ENCODE measurements at places on chromosomes 11 and 22.

- H3K36me3 ChIP-seq = no peaks in the 10 kb centered on the region
- no peak overlapping the region for H3K27ac ChIP-seq
- DNase-seq = no peak
- peaks cover 49% of the 10 kb centered on the region for H3K27me3 ChIP-seq
- H3K4me3 ChIP-seq = no peak overlapping the region
- no peaks in the 10 kb centered on the region for H3K4me1 ChIP-seq
Measured at GRCh38 chr11:110830747-110831146, 118.5 kb upstream of the ARHGAP20 start.

- H3K27ac ChIP-seq = no peak overlapping the region
- no peaks in the 10 kb centered on the region for H3K27me3 ChIP-seq
- H3K36me3 ChIP-seq = peaks cover 74% of the 10 kb centered on the region
- peaks cover 12% of the 10 kb centered on the region for H3K4me1 ChIP-seq
Measured at GRCh38 chr11:64220798-64221197, 5.2 kb downstream of the TRPT1 start.

DNA sequence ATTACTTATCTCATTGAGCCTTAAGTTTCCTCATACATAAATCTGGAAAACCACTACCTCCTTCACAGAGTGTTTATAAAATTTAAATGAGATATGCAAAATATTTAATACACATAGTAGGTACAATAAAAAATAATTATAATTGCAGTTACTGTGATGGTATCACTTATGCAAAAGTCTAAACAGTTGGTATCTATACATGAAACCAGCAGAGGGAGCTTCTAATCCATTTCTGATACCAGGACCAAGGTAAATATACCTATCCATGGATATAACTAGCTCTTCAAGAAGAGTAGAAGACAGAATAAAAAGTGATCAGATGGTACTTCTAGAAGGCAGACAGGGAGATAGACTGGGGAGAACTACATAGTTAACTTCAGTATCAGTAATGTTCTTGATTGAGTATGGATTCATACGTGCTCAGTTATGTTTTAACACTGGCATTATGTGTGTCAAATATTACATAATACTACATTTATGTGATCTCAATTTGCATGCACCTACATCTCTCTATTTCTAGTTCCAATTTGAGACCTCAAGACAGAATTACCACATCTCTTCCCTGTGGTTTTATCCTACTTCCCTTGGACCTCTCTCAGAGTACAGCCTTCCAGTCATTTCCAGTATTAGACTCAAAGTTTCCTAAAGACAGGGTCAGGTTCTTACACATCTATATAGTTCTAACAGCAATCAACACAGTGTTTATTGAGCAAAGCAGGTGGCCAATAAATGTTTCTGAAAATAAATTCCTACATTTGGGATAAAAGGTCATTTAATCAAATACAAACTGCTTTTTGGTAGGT is 13.7 kb upstream of the TSG101 start:
- DNase-seq = no peak
- H3K36me3 ChIP-seq = peaks cover 13% of the 10 kb centered on the region
- H3K27ac ChIP-seq = peak overlapping the region; percentile 13
- H3K27me3 ChIP-seq = no peaks in the 10 kb centered on the region
- H3K4me3 ChIP-seq = no peak overlapping the region

DNA sequence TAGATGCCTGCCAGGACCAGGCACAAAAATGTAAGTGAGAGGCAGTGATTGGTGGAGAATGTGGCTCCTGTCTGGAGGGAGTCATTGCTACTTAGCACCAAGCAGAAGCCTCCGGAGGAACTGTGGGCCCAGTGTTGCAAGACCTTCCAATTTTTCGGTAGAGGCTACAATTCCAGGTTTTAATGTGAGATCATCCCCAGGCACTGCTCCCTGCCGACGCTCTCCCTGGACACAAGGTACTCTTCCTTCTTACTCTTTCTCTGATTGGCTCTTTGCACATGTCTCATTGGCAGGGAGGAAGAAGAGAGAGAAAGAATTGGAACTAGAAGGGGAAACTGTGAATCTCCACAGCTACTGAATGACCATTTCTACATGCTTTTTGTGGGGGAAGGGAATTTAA is 53.7 kb upstream of the EP300 start:
- H3K4me3 ChIP-seq = no peak overlapping the region
- DNase-seq = no peak
- H3K36me3 ChIP-seq = no peaks in the 10 kb centered on the region
- peaks cover 8% of the 10 kb centered on the region for H3K27me3 ChIP-seq
- no peaks in the 10 kb centered on the region for H3K4me1 ChIP-seq

DNA sequence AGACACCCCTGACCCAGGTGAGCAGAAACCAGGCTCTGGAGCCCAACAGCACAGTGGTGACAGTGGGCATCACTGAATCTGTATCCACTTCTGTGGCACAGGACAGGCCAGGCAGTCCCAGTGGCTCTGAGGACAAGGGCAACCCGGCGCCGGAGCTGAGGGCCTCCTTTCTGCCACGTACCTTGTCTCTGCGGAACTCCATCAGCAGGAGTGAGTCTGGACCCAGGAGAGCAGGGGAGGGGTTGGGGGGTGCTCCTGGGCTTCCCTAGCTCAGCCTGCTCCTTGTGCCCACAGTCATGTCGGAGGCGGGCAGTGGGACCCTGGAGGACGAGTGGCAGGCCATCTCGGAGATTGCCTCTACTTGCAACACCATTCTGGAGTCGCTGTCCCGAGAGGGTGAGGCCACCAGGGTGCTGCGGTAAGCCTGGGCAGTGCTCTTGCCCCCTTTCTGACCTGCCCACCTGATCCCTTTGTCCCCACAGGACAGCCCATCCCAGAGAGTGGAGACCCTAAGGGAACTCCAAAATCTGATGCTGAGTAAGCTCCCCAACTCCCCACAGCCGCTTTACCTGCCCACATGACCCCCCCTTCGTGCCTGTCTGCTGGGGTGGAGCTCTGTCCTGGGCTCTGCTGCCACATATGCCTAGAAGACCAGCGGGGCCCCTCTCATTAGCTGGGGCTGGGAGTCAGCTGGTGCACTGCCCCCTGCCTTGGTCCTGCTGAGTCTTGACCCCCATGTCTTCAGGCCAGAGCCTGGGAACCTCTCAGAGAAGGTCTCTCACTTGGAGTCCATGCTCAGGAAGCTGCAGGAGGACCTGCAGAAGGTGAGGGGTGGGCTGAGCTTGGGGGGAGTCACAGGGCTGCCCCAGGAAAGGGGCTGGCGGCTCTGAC is 12.0 kb downstream of the SIPA1 start:
- H3K27ac ChIP-seq = peak overlapping the region; percentile 97
- H3K4me3 ChIP-seq = peak overlapping the region; percentile 27
- no peaks in the 10 kb centered on the region for H3K27me3 ChIP-seq
- DNase-seq = no peak
- peaks cover 35% of the 10 kb centered on the region for H3K4me1 ChIP-seq

DNA sequence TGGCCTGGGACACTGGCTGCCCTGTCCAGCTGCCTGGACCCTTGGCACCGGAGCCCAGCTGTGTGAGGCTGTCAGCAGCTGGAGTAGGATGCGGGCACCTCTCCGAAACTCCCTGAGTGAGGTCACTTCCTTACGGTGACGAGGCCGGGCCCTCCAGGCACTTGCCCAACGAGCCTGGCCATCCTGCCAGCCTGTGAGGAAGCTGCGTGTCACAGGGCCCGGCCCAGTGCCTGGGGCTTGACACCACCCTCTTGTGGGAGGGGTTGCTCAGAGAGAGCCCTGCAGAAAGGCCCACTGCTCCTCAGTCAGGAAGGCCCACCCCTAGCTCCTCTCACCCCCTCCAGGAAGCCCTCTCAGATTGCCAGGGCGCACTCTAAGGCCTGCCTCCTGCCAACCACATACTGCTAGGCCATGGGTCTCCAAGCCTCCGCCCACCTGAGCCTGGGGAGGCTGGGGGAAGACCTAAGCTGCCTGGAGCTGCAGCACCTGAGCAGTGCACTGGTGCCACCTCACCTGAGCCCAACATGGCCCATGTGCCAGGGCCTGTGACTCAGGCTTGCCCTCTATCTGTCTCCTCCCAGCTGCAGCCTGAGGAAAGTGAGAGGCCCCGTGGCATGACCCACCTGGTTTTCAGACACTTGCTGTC is 4.3 kb upstream of the PHLDA2 start:
- peaks cover 6% of the 10 kb centered on the region for H3K27me3 ChIP-seq
- no peak overlapping the region for H3K4me3 ChIP-seq
- H3K36me3 ChIP-seq = peaks cover 31% of the 10 kb centered on the region
- DNase-seq = peak; percentile 49
